ENCODE measurements at places on chromosomes 4 and X.

DNA sequence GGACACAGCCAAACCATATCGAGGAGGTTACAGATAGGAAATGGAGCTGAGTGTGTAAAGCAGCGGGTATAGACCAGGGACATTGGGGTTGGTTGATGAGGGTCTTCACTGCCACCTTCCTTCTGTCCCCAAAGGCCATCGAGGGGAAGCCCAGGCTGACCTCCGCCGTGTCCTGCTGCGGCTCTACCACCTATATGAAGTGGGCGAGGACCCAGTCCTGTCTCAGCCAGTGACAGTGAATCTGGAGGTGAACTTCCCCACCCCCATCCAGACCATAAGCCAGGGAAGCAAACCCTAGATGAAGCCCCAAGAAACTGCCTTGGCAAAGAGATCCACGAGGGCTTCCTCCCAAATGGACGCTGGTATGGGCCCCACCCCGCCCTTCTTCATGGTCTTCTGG, 23.2 kb upstream of the MRFAP1 start:
- DNase-seq, result no peak

GRCh38 chrX:27446423-27446822, 16.7 kb downstream of the PPP4R3C start:
- DNase-seq, result no peak

- DNase-seq, result no peak
Observed at GRCh38 chrX:66193821-66194220, 29.8 kb downstream of the HEPH start.

- no peak for DNase-seq
Observed at GRCh38 chrX:41189156-41189555, 103.9 kb downstream of the USP9X start.

GRCh38 chrX:48787505-48788443, 1.4 kb downstream of the GATA1 start:
- DNase-seq, result no peak

- DNase-seq, result no peak
Observed at GRCh38 chr4:157674699-157675098, 454.2 kb downstream of the GRIA2 start.

DNA sequence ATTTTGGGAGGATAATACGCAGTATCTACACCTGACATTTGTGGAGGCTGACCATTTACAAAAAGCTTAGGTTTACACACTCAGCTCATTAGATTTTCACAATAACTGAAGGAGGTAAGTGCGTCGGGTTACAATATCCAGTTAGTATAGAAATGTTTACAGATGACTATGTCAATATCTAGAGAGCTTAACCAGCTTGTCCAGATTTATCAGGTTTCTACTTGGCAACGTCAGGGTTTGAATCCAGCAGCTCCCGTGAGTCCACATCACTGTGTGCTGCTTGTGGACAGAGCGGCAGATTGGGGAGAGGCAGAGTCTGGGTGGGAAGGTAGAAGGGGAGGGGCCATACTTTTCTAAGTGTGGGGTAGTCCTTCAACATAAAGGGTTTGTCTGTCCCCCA, 28.3 kb downstream of the ARHGAP10 start:
- DNase-seq, result no peak

DNA sequence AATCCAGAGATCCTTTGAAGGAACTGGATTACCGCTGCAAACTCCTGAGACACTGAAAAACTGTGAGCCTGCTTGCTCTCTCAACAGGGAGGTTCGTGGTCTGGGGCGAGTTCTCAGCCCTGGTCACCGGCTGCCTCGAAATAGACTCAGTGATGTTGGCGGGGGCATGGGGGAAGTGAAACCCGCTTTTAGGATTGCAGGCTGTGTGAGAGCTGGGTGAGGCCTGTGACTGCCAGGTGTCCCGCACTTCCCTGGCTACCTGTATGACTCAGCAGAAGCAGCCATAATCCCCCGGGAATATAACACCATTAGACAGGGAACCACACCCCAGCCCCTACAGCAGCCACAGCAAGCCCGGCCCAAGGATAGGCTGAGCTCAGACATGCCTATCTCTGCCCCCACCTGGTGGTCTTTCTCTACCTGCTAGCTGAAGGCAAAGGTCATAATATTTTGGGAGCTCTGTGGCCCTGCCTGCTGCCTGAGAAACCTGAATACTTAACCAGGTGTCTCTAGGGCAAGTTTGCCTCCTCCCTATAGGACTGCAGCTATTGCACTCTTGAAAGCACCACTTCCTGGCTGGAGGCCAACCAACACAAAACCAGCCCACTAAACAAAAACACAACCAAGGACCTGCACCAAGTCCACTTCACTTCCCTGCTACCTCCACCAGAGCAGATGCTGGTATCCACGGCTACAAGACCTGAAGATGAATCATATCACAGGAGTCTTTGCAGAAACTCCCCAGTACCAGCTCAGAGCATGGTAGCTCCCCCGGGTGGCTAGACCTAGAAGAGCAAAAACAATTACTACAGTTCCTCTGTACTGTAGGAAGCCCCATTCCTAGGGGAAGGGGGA, 202.0 kb downstream of the RRAGB start:
- DNase-seq, result no peak

Measured in activated CD8-positive, alpha-beta memory T cell treated with anti-CD3 and anti-CD28 coated beads for 1 hour (primary cell).